ENCODE measurements at places on chromosomes 3 and 15. TPM values are rescaled to one million over a fixed set of nuclear protein-coding genes. Genes with fewer than 3 reads are reported as not detected.

DNA sequence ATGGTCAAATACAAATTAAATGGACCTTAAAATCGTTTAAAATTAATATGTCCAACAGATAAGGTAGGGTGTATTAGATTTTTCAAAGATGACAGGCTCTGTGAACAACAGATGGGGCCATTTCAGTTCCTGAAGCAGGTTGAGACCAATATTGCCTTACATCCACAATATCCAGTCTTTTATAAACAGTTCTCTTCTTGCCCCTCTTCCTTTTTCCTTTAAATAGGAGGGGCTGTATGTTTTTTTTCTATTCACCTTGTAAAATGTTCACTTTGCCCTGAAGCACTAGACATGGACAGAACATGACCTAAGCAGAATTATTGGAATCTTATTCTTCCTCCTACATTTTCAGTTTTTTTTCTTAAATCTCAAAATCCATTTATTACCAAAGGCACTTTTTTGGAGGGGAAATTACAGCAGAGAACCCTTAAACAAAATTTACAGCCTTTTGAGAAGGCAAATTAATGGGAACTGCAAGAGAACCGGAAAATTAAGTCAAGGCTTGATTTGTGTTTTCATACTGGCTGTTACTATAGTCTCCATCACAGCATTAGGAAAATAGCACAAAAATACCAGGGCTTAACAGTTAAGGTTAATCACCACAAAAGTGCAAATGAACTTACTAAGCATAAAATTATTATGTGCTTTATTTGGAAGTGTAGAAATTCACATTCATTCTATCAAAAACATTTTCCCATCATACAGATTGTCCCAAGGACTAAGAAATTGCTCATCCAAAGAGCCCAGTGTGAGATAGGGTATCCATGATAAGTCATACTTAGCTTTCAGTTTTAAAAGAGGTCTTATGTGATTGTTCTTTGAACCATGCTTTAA is 55.8 kb downstream of the CMSS1 start:
- no peak overlapping the region for H3K4me3 ChIP-seq
- H3K27ac ChIP-seq, result no peak overlapping the region
- no peaks in the 10 kb centered on the region for H3K36me3 ChIP-seq
- no peak for DNase-seq

- H3K36me3 ChIP-seq, result no peaks in the 10 kb centered on the region
- no peak overlapping the region for H3K27ac ChIP-seq
- peaks cover 5% of the 10 kb centered on the region for H3K4me1 ChIP-seq
- no peak for DNase-seq
- H3K27me3 ChIP-seq, result no peaks in the 10 kb centered on the region
Measured at GRCh38 chr3:17023006-17023664, 138.4 kb downstream of the PLCL2 start.

GRCh38 chr3:113825090-113825489 is 13.5 kb upstream of the GRAMD1C start:
- H3K27me3 ChIP-seq, result no peaks in the 10 kb centered on the region
- H3K4me1 ChIP-seq, result no peaks in the 10 kb centered on the region
- no peak overlapping the region for H3K4me3 ChIP-seq
- no peak overlapping the region for H3K27ac ChIP-seq
- DNase-seq, result no peak
- no peaks in the 10 kb centered on the region for H3K36me3 ChIP-seq

- no peaks in the 10 kb centered on the region for H3K4me1 ChIP-seq
- H3K27me3 ChIP-seq, result no peaks in the 10 kb centered on the region
- H3K36me3 ChIP-seq, result no peaks in the 10 kb centered on the region
- no peak overlapping the region for H3K27ac ChIP-seq
- no peak overlapping the region for H3K4me3 ChIP-seq
- peak; percentile 38 for DNase-seq
Measured at GRCh38 chr3:52851348-52851747, 16.5 kb upstream of the MUSTN1 start.

- no peak for DNase-seq
- H3K4me1 ChIP-seq, result peaks cover 12% of the 10 kb centered on the region
- no peak overlapping the region for H3K27ac ChIP-seq
- no peaks in the 10 kb centered on the region for H3K36me3 ChIP-seq
- H3K4me3 ChIP-seq, result no peak overlapping the region
Measured at GRCh38 chr3:52306978-52307377, 9.1 kb upstream of the DNAH1 start.

DNA sequence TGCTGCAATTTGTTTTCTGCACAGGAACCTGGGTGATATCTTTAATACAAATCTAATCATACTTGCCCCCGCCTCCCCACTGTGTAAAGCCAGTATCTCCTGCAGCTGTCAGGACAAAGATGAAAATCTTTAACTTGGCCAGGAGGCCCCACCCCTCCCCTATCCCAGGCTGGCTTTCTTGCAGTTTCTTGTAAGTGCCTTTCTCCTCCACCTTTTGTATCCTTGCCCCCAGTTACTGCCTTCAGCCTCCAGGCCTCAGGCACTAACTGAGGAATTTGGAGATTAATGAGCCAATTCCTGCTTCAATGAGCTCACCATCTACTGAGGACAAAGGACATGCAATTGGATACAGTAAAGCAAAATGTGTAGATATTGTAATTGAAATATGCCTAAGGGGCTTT is 6.5 kb downstream of the GCSAM start:
- no peak overlapping the region for H3K27ac ChIP-seq
- H3K4me3 ChIP-seq, result no peak overlapping the region
- H3K4me1 ChIP-seq, result peaks cover 7% of the 10 kb centered on the region
- DNase-seq, result no peak
- no peaks in the 10 kb centered on the region for H3K27me3 ChIP-seq

DNA sequence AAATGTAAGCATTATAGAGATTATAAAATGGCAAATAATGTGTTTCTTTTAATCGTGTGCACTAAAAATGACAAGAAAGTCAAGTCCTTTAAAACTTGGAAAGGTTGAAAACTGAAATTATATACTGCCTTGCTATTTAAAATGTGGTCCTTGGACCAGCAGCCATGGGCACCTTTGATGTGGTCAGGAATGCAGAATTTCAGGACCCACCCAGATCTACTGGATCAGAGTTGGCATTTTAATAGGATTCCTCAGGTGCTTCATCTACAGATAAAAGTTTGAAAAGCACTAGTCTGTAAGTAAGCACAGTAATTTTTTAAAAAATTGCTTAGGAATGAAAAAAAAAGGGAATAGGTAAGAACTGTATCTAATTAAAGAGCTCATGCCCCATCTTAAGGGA is 55.8 kb downstream of the ADAMTS9 start:
- no peak overlapping the region for H3K27ac ChIP-seq
- no peaks in the 10 kb centered on the region for H3K4me1 ChIP-seq
- no peak overlapping the region for H3K4me3 ChIP-seq
- no peaks in the 10 kb centered on the region for H3K36me3 ChIP-seq
- H3K27me3 ChIP-seq, result no peaks in the 10 kb centered on the region
- no peak for DNase-seq

- H3K27me3 ChIP-seq, result peaks cover 15% of the 10 kb centered on the region
- no peak overlapping the region for H3K4me3 ChIP-seq
- no peak overlapping the region for H3K27ac ChIP-seq
- peak; percentile 78 for DNase-seq
- H3K4me1 ChIP-seq, result peaks cover 42% of the 10 kb centered on the region
Measured at GRCh38 chr3:14418296-14419250, 16.2 kb downstream of the SLC6A6 start.

GRCh38 chr3:126530171-126531050 is 6.5 kb downstream of the CHST13 start:
- no peaks in the 10 kb centered on the region for H3K27me3 ChIP-seq
- H3K36me3 ChIP-seq, result no peaks in the 10 kb centered on the region
- H3K27ac ChIP-seq, result no peak overlapping the region
- no peak overlapping the region for H3K4me3 ChIP-seq
- peaks cover 15% of the 10 kb centered on the region for H3K4me1 ChIP-seq
- peak; percentile 65 for DNase-seq

- no peaks in the 10 kb centered on the region for H3K27me3 ChIP-seq
- DNase-seq, result no peak
- H3K27ac ChIP-seq, result no peak overlapping the region
- H3K4me1 ChIP-seq, result no peaks in the 10 kb centered on the region
- no peak overlapping the region for H3K4me3 ChIP-seq
- peaks cover 8% of the 10 kb centered on the region for H3K36me3 ChIP-seq
Measured at GRCh38 chr3:125481786-125482185, 38.2 kb downstream of the SNX4 start.

GRCh38 chr3:29822071-29822470 is 541.2 kb downstream of the RBMS3 start:
- H3K27ac ChIP-seq, result no peak overlapping the region
- H3K4me3 ChIP-seq, result no peak overlapping the region
- H3K36me3 ChIP-seq, result no peaks in the 10 kb centered on the region

- H3K4me1 ChIP-seq, result peaks cover 13% of the 10 kb centered on the region
- no peak overlapping the region for H3K27ac ChIP-seq
- DNase-seq, result no peak
- no peak overlapping the region for H3K4me3 ChIP-seq
Measured at GRCh38 chr3:30986551-30986950, 92.1 kb upstream of the GADL1 start.

DNA sequence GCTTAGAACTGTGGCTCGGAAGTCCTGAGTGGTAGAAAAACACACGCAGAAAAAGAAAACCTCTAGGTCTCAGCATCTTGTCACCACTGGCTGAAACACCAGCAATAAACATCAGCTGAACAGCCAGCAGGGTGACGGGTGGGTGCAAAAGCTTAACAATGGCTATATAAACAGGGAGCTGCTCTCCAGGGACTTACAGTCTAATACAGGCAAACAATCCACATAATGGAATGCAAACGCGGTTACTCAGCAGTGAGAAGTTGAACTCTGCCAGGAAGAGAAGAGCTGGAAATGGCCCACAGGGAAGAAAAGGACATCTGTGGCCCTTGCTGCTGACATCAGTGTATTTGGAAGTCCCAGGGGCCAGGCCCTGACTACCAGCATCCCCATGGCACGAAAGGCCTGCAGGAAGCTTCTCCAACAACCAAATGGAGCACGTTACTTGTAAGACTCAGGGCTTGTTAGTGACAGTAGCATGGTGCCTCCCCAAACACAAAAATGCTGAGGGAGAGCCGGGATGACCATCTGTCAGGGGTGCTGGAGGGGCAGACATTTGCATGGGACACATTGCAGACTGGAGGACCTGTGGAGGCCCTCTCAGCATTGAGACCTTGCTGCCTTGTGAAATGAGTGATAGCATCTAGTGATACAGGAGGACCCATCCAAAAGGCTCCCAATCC is 3.0 kb downstream of the HEG1 start:
- DNase-seq, result no peak
- H3K4me3 ChIP-seq, result no peak overlapping the region
- H3K4me1 ChIP-seq, result peaks cover 32% of the 10 kb centered on the region
- H3K36me3 ChIP-seq, result no peaks in the 10 kb centered on the region
- peak overlapping the region; percentile 79 for H3K27ac ChIP-seq

GRCh38 chr15:80578206-80578595 is 116.9 kb upstream of the ABHD17C start:
- no peaks in the 10 kb centered on the region for H3K4me1 ChIP-seq
- no peak for DNase-seq
- no peaks in the 10 kb centered on the region for H3K27me3 ChIP-seq
- no peak overlapping the region for H3K4me3 ChIP-seq

The CCR8 gene
- not detected for total RNA-seq

The NPAP1 gene
- 0.33 TPM for total RNA-seq

The GP5 gene
- not detected for total RNA-seq

The CFAP20DC gene
- total RNA-seq, result 0.33 TPM

The LRRC34 gene
- total RNA-seq, result 3.4 TPM

The ACTL6A gene
- 23.1 TPM for total RNA-seq

The SLC38A3 gene
- 48.0 TPM for total RNA-seq
